ENCODE measurements at places on chromosomes 3 and 15.

- no peak for DNase-seq
Observed at GRCh38 chr3:73827725-73828211, 203.0 kb upstream of the PDZRN3 start.

- no peak for DNase-seq
Observed at GRCh38 chr3:161950318-161950868, 453.8 kb downstream of the OTOL1 start.

- no peak for DNase-seq
Observed at GRCh38 chr15:83747050-83747717, 93.3 kb downstream of the ADAMTSL3 start.

DNA sequence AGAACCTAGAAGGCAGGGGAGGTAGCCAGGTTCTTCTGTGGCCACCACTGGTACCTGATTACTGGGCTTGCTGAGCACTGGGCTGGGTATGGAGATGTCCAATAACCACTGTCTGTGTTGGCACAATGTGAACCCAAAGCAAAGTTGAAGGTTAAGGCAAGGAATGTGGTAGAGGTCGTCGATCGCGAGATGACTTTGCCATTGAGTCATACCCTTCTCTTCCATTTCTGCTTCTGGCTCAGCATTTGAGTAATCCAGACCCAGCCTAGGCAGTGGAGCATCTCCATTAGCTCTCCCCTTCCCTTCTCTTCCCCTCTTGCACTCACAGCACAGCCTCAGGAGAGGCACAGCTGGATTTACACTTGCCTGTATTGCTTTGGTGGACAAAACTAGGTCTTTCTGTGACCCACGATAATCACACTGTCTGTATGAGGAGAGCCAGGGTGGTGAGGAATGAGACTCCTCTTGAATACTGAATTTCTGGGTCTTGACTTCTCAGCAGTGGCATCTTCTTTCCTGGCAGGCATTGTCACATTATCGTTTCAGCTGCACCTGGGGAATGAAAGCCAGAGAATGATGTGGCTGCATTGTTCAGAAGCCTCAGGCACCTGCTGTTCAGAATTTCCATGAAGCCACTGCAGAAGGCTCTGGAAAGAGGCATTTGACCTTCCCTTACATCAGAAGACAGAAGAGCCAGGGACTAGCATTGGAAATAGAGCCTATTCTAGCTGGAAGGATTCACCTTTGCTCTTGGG, 272.6 kb downstream of the PDCD6IP start:
- DNase-seq = no peak

GRCh38 chr3:61547625-61548024, 13.7 kb upstream of the PTPRG start:
- no peak for DNase-seq

DNA sequence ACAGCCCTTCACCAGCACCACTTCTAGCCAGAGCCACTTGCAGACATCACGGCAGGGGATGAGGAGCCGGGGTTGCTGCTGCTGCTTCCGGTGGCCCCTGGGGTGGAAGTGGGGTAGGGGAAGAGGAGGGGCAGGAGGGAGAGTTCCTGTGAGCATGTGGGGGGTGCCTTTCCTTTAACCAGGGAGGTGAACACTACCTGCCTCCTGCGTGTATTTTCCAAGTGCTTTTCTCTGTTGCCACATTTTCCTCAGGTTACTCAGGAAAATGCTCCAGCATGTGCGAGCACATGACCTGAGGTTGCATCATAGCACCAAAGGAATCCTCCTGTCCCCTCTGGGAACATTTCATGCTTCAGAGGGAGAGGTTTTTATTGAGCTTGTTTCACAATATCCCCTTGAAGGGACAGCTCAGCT, 12.2 kb upstream of the SACM1L start:
- peak; percentile 56 for DNase-seq

- no peak for DNase-seq
Observed at GRCh38 chr3:86239946-86240345, 751.0 kb downstream of the VGLL3 start.

DNA sequence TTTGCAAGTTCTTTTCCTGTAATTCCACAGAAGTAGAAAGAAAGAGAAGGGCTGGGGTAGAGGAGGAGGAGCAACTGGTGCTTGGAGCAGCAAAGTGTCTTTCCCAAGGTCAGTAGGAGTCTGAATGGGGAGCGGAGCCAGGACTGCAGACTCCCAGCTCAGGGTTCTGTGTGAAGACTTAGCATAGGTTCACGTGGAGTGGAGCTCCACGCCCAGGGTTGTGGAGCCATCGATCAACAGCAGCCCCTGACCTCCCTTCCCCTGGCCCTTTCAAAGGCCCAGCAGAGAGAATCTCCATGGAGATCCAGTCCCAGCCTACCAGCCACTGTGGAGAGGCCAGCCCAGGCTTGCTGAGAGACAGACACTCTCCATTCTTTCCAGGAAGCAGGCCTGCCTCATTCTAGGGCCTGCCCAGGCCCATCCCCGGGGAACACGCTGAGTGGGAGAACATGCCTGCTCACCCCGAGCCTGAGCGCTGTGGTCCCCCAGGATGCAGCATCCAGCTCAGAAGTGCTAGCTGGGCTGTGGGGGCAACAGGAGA, 62.1 kb downstream of the CORO2B start:
- no peak for DNase-seq

DNA sequence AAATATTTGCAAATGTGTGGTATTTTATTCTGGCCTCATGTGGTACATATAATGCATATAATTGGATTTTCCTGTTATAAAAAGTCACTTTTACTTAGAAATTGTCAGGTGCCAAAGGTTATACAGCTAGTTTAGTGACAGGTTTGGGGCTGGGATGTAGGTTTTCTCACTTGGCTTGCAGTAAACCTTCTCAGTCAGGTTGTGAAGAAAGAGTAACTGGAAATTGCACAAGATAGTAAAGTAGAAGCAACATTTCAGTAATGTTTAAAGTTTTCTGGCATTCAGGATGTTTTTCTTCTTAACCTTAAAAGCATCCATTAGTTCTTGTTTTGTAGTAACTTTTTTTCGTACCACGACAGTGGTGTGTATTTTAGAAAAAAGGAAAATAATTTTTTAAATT, 53.9 kb downstream of the MEF2A start:
- DNase-seq = no peak

DNA sequence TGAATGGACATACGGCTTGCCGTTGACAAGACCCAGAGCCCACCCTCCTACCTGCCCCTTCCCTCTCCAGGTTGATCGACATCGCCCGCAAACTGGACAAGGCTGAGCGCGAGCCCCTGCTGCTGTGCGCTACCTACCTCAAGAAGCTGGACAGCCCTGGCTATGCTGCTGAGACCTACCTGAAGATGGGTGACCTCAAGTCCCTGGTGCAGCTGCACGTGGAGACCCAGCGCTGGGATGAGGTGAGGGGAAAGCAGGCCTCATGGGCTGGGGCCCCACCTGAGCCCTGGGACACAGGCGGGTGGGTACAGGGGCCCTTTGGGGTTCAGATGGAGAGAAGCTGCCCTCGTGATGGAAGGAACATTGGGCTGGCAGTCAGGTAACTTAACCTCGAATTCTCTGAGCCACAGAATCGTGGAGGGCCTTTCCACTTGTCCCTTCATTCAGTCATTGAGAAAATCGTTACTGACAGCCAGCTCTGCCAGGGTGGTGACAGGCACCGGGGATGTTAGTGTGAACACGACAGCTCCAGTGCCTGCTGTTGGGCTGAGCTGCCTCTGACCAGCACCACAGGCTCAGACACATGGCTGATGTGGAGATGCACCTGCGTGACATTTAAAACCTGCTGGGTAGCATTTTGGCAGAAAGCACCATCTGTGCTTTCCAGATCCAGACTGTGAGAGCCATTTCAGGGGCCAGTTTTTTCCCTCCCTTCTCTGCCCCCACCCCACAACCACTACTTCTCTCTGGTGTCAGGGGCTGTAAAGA, 25.6 kb upstream of the RHO start:
- no peak for DNase-seq

GRCh38 chr3:71444028-71444860, 139.3 kb downstream of the FOXP1 start:
- peak; percentile 69 for DNase-seq

DNA sequence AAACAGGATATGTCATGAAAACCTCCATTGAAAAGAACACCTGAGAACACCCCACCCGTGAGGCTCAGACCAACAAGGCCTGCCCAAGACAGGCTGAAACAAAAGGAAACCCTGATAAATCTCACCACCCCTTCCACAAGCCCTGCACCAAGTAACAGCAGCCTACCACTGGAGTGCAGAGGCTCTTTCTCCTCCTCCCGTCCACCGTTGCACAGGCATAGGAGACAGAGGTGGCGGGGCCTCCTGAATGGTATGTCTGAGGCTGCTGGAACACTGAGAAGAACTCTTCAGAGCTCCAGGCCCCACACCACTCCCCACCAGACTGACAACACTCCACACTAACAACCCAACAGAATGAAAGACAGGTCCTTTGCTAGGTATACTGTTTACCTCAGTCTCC, 21.4 kb downstream of the CHDH start:
- DNase-seq = no peak

DNA sequence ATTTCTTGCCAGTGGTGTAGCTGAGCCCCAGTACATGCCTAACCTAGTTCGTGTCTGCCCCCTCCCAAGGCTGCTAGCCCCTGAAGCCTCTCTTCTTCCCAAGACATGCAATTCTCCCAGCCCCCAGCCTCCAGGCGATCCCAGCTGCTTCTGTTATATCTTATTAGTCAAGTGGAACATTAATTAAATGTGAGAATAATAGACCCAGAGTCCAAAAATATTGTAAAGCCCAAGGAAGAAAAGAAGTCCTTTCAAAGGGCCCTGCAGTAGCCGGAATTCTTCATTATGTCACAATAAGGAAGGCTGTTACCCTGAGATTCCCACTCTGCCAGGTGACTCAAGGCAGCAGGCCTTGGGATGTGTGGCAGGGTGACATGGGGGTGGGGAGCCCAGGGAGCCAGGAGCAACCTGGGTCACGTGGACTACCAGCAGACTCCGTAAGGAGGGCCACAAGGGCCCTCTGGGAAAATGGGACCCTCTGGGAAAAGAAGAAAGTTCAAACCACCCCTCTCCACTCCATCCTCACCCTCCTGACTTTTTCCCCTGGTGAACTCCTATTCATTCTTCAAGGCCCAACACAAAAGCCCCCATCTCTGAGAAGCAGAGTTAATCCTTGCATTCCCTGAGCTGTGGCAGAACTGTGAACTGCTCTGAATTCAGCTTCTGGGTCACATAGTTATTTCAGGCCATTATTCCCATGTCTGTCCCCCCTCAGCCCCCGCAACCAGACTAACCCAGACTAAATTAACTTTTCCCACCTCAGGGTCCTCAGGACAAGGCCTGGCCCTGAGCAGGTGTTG, 21.8 kb upstream of the TRH start:
- DNase-seq = no peak

DNA sequence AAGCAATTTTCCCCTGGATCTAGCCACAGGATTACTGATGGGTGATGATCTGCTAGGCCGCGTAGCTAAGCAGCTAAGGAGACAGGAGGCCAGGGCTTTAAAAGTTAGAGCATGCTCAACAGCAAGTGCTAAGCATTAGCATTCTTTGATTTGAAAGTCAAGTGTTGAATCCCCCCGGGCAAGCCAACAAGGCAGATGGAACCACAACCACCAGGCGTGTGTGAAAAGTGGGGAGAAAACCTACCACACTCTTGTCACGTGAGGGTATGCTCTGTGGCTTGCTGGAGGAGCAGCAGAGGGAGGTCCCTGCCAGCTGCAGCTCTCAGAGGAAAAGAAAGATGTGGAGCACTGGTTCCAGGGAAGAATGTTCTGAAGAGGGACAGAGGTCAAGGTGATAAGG, 20.9 kb downstream of the SLC51A start:
- DNase-seq = no peak

DNA sequence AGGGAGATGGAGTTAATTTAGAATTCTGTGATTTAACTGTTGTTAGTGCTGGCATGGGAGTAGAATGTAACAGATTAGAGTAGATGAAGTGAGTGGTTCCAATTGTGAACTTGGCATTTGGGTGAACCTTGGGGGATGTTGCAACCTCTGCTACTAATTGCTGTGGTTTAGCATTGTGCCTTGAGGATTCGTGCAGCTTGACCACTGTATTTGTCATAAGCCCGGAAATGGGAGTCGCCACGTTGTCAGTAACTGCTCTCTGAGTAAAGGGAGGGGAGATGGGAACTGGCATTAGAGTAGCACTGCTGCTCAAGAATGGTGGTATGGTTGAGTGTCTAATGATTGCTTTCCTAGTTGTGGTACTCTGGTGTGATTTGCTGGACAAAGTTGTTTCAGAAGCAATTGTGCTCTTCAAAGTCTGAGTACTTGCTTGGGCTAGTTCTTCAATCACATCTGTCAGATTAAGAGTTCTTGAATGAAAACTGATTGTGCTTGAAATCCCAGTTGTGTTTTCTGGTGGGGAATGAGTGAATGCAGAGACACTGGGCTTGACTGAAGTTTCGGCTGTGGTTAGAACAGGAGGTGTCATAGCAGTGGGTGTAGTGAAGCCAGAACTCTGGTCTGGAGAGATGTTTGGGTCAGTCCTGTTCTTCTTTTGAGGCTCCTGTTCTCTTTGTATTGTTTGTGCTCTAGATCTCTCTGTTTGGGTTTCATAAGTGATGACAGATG, 15.4 kb downstream of the IGSF10 start:
- DNase-seq = no peak

DNA sequence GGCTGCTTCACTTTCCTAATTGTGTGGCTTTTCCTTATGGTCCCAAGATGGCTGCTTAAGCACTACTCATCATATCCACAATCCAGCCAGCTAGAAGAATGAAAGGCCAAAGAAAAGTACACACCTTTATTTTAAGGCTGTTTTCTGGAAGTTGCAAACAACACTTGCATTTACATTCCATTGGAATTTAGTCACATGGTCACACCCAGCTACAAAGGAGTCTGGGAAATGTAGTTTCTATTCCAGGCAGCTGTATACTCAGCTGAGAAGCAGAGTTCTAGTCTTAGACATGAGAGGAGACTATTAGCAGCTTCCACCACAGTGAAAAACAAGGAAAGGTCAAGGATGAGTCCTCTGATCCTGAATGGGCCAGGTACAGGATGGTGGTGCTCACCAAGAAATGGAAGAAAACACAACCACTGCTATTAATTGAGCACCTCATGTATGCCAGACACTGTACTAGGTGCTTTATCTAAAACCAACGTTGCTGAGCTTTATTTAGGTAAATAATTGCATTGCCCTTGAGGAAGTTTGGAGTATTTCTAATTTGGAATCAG, 28.0 kb upstream of the ATG7 start:
- no peak for DNase-seq

DNA sequence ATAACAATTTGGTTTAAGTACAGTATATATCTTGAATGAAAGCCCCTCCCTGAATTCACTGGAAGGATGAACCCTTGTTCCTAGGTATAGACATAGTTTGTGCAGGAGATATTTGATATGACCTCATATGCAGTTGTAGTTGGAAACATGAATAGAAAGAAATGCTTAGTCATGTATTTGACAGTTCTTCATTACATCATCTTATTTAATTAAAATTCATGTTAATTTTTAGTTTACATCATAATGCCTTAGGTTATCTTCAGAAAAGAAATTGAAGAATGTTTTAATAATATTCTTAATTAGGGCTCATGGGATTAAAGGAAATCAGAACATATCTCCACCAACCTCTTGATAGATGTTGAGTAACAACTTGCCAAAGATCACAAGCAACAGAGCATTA, 19.2 kb downstream of the SLC2A2 start:
- DNase-seq = no peak

Data from effector CD4-positive, alpha-beta T cell (primary cell).